Non-pigmented ciliary epithelial cell (primary cell): ENCODE measurements at places on chromosomes 1 and 21.
A peak's percentile ranks its signal among the peaks of the same experiment; 100 is the strongest.

DNA sequence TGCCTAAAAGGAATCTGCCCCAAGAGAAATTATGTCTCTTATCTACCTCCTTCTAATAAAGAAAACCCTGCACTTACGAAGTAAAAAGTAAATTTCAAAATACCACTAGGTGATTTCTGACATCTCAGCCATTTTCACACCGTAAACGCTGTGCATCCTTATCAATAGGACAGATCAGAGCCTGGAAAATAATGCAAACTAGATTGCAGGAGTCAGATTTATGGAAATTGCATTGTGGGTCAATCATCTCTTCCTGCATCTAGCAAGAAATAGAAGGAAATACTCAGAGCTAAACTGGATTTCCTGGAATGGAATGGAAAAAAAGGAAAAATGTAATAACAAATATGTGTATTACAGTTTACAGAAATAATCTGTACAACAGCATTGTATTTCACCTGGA lies 114.3 kb upstream of the PLPPR4 start:
- DNase-seq = no peak

GRCh38 chr1:21814981-21815582 lies 3.0 kb downstream of the LDLRAD2 start:
- no peak for DNase-seq

DNA sequence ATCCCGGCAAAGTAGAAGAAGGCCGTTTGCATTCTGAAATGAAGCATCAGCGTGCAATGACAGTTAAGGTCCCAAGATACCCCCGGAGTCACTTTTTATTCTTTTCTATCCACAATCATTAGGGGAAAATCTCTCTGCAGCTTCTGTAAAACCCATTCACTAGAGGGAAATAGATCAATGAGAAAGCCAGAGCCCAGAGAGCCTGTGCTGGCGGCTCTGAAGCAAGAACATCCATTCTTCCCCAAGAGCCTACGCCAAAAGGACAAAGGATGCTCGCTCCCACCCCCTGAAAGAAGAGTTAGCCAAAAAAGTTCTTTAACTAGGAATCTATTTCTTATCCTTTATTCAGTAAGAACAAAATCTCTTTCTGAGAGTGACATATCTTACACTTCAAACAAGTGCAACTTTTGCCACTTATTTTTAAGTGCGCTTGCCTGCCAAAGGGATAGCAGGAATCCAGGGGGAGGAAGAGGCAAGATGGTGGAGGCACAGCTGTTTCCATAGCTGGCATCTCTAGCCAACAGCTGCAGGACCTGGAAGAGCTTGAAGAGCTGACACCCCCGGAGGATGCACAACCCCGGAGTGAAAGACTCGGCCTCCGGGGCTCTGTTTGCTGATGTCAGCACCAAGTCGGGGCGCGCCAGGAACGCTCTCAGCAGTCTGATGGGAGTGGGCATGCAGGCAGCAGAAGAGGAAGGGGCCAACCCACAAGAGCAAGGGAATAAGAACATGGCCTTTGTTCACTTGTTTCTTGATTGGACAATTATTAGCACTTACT lies 68.7 kb downstream of the KCNN3 start:
- no peak for DNase-seq

- peak; percentile 56 for DNase-seq
Measured at GRCh38 chr1:154419620-154420571, 14.8 kb downstream of the IL6R start.
